Psoas muscle (tissue), 8 donors: ENCODE measurements at places on chromosomes 6 and 20.

- no peak for DNase-seq
Observed at GRCh38 chr6:141254336-141254735, 878.4 kb upstream of the GJE1 start.

GRCh38 chr6:48933136-48933535, 529.9 kb downstream of the MMUT start:
- no peak for DNase-seq

- no peak for DNase-seq
Observed at GRCh38 chr6:109237986-109238329, 142.7 kb downstream of the CEP57L1 start.

DNA sequence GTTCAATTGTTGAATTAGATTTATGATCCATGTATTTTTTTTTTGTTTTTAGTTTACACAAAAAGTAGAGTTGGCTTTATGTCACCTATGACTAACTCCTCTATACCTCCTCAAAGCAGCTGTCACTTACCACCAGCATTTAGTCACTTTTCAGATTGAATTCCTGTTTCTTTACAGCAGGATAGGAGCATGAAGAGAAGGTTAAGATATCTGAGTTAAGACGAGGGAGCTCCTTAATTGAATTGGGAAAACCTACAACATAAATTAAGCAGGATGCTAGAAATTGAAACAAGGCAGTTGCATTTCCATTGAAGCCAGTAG, 237.2 kb downstream of the FARS2 start:
- DNase-seq, result no peak

DNA sequence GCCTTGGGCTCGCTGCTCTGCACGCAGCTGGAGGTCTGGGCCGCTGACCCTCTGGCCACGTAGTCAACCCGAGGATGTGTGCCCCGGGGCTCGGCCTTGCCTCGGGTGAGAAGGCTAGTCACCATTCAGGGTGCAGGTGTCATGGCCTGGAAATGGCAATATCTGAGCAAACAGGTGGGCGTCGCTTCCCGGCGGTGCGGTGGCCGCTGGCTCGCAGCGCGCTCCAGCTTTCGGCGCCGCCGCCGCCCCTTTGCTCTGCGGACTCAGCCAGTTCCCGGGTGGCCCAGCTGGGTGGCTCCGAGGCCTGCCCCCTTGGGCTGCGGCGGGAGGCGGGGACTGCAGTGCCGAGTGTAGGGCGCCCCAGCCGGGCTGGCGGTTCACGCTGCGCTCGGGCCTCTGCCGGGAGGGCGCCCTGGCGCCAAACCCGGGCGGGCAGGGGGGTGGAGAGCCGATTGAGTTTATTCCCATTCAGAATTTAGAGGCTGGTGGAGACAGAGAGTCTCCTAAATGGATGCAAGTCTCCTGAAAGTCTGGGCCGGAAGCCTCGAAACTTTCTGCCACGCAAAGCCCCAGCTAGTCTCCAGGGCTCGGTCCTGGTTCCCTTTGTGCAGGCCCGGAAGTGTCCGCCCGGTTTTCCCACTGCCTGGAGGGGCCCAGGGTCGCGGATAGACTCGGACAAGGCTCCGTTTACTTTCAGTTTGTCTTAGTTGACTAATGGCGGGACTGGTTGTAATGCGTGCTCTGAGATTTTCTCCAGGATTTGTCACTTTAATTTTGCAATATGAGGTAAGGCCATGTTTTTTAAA, 11.3 kb upstream of the TFAP2A start:
- no peak for DNase-seq

- DNase-seq, result no peak
Observed at GRCh38 chr20:46312945-46313861, 4.9 kb upstream of the CDH22 start.

DNA sequence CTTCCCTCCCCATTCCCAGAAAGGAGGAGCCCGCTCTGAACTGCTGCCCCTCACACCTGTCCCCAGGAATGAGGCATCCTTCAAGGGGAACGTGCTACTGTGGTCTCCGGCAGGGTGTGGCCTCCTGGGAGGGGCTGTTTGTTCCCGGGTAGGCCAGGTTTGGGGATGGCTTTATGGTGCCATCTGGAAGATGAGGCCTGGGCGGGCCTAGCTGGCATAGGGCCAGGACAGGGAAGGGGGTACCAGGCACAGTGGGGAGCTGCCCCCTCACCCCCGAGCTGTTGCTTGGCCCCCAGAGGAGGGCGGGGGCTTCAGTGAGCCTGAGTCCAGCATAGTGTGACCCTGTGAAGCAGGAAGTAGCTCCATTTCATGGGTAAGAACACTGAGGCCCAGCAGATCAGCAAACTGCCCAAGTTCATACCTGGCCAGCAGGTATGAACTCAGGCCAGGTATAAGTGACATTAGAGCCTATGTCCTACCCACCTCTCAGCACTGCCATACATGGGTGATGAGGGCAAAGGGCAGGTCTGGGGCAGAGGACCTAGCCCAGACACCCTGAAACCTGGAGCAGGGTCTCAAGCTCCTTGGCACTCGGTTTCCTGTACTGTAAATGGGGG, 17.5 kb upstream of the SPDEF start:
- peak; percentile 43 for DNase-seq

GRCh38 chr6:111844921-111845320, 28.3 kb downstream of the FYN start:
- DNase-seq, result no peak

DNA sequence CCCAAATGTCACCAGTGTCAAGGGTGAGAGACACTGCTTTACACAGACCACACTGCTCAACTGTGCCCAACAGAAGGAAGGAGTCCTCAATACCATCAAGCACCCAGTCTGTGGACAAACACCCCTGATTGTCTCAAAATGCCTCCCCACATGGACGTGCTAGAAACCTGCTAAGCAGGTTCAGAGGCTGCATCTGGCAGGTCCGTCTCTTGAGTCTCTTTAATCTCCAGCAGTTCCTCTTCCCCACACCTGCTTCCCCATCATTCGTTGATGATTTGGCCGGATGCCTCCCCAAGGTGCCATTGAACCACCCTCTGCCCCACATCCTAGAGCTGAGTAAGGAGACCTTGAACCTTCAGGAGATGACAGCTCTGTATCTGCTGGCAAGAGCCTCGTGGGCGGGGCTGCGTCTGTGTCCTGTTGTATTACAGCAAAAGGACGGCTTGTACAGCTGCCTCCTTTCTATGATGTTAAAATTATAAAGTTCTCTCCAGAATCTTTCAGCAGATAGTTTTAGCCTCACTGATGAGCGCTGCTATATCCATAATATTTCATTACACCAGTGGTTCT, 179.2 kb downstream of the PREX1 start:
- DNase-seq, result no peak

DNA sequence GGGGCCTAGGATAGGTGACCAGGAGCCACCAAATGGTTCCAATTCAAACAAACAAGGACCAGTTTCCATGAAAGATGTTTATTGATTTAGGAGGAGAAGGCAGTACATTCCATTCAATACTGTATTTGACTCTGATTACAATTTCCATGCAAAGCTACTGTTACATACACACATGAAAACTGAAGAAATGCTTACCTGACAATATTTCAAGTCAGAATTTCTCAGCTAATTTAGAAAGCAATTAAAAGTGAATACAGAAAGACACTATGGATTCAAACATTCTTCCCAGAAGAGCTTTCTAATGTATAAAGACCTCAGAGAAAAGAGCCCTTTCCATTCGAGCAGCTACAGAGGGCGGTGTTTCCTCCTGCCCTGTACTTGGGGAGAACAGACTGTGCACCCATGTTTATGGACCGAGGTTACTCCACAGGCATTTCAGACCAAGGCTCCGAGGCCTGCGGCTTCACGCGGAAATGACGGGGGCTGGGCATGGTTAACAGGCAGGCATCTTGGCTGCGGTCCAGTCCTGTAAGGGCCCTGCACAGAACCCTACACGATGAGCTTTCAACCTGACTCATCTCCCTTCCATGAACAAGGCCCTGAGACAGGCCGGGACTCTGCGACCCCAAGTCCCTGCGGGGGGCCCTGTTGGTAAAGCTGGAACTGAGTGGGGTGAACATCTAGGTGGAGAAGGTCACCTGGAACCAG, 25.7 kb upstream of the TCFL5 start:
- DNase-seq, result peak; percentile 64

DNA sequence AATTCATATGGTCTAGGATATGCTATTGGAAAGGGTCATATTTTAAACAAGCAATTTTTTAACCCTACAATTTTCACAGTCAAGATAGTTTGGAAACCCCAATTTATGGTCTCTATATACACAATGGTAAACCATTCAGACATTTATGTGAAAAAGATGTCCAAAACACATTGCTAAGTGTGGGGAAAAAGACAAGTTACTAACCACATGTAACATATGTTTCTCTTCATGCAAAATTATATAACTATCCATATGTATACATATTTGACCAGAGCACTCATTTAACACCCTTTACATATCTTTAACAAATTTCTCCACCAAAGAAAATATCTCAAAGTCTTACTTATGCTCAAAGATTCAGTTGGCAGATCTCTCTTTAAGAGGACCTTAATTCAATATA, 110.6 kb downstream of the RNGTT start:
- DNase-seq, result no peak

DNA sequence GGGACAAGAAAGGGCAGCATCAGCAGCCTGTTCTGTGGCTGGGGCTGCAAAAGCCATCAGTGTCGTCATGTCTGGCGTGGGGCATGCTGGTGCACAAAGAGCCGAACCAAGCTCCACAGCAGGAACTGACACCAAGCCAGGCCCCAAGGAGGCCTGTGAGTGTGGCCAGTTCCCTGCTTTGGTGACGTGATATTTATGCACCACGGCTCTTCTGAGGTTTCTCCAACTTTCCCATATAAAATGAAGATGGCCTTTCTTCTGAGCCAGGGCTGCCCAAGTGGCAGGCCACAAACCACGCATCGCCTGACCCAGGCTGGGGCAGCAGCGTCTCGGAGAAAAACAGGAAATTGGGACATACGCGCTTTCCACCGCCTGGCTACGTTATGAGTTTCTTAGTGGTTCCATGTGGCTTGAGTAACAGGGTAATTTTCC, 109.9 kb downstream of the RIN2 start:
- peak; percentile 41 for DNase-seq

- DNase-seq, result no peak
Observed at GRCh38 chr6:170160031-170160627, 130.7 kb downstream of the DLL1 start.

GRCh38 chr6:11536795-11537194, 754 bp upstream of the TMEM170B start:
- DNase-seq, result no peak

- DNase-seq, result no peak
Observed at GRCh38 chr6:150806790-150807189, 58.7 kb upstream of the MTHFD1L start.

DNA sequence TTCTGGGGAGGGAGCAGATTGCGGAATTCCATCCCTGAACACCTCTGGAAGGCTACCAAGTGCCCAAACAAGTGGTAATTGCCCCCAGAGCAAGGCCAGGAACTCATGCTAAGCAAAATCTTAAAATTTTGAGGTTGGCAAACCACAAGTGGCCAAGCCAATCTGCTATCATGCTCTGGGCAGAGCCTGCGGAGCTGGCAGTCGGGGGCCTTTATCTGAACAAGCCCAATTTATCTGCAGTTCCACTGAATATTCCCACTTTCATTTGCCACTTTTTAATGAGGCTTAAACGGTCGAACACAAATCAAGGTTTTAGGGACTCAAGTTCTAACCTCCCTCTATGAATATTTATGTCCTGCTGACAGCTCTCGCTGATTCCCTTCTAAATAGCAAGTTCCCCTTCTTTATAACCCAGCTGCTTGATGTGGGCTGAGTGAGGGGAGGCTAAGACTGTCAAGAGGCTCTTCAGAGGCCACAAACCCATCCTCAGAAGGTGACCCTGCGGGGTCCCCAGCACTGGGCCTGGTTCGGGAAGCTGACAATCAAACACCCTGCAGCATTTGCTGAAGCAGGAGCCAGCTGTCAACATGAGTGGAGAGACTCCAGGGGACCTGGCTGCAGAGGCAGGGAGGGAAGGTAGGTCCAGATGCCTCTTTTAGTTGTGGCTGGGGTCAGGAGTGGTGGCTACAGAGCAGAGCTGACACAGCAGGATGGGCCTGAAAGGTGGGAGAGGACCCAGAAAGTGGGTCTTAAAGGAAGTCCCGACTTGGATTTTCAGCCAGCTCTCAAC, 11.9 kb downstream of the CCDC167 start:
- no peak for DNase-seq

DNA sequence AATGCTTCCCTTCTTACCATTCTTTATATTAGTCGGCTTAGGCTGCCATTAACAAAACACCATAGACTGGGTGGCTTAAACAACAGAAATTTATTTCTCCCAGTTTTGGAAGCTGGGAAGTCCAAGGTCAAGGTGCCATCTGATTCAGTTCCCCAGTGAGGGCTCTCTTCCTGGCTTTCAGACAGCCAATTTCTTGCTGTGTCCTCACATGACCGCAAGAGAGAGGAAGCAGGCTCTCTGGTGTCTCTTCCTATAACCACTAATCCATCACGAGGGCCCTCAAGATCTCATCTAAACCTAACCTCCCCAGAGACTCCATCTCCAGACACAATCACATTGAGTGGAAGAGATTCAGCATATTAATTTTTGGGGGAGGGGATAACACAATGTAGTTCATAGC, 193.0 kb upstream of the SGK1 start:
- no peak for DNase-seq
